ENCODE measurements at places on chromosomes 4 and X.

- no peak for DNase-seq
Measured at GRCh38 chr4:94251094-94251493, 43.4 kb downstream of the SMARCAD1 start.

DNA sequence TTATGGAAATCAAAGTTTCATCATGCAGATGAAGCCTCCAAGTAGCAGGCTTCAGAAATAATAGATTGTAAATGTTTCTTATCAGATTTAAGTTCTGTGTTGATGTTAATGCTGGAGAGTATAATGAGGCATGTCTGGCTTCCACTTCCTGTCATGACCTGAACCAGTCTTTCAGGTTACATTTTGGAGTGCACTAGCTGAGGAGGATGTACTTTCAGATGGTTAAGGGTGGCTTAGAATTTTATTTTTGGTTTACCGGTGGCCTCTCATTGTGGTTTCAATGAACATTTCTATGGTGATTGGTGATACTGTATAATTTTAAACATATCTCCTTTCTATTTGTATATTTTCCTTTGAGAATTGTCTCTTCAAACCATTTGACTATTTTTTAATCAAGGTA is 890.4 kb downstream of the SH3BGRL start:
- no peak for DNase-seq

GRCh38 chr4:151744614-151745013 is 16.2 kb downstream of the GATB start:
- no peak for DNase-seq

DNA sequence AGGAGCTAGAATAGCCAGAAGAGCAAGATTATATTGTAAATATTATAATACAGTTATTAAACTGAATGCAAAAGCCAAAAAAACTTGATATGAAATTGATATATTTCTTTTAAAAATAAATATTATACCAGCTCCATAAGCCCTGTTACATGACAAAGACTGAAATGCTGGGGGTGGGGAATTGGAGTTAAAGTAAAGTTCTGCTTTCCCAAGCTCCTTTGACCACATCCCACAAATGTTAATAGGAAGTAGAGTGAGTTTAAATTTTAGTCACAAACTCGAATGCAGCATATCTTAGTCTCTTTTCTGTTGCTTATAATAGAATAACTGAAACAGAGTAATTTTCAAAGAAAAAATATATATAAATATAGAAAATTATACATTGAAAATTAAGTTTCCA is 46.9 kb upstream of the NFKB1 start:
- no peak for DNase-seq

GRCh38 chrX:109709129-109709631 is 23.9 kb downstream of the ACSL4 start:
- DNase-seq = no peak

DNA sequence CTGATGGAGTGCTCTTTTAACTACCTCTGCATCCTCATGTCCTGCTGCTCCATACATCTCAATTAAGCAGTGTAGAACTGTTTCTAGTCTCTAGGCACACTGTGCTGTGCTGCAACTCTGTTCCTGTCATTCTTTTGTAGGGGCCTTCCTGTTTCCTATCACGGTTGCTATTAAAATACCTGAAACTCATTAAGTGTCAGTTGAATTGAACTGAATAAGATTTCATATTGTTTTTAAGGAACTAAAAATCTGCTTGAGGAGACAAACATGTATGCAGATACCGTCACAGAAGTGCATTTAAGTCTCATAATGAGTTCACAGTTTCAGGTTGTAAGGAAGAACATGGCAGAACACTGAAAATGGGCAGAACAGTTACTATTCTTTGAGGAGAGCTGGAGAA is 170.1 kb downstream of the LARP7 start:
- no peak for DNase-seq

DNA sequence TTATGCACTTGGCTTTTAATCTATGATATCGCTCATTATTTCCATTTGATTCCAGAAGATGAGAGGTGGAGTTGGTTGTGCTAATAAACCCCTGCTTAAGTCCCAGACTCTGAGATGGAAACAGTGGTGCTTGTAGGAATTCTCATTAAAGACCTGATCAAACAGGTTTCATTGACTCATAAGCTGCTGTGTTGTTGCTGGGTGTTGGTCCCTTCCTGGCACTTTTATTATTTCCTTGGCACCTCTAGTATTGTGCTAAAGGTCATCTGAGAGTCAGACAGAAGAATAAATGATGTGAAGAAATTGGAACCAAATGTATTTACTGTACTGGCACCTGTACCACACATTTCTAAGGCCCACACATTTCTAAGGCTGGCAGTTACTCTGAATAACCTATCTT is 544.7 kb upstream of the NR3C2 start:
- DNase-seq = no peak
